ENCODE measurements at places on chromosomes 6 and 20. TPM values are rescaled to one million over a fixed set of nuclear protein-coding genes. Genes with fewer than 3 reads are reported as not detected.

DNA sequence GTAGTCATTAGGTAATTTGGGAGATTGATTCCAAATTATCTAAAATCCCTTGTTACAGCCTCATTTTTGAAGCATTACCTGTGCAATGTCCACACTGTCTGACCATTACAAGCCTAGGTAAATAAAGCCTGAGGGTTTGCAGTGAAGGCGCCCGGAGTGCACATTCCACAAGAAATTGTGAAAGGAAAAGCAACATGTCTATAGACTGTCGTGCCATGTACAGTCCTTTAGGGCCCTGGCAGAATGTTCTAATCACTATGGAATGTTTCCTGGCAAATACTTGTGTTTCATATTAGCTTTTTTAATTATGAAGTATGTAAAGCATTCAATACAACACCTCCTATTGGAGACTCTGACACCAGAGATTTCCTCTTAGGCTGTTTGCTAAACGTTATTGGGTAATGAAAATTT is 28.9 kb downstream of the PREP start:
- no peak for DNase-seq
- no peak overlapping the region for H3K4me3 ChIP-seq
- no peaks in the 10 kb centered on the region for H3K27me3 ChIP-seq
- H3K36me3 ChIP-seq, result peaks cover 56% of the 10 kb centered on the region
- H3K4me1 ChIP-seq, result no peaks in the 10 kb centered on the region

DNA sequence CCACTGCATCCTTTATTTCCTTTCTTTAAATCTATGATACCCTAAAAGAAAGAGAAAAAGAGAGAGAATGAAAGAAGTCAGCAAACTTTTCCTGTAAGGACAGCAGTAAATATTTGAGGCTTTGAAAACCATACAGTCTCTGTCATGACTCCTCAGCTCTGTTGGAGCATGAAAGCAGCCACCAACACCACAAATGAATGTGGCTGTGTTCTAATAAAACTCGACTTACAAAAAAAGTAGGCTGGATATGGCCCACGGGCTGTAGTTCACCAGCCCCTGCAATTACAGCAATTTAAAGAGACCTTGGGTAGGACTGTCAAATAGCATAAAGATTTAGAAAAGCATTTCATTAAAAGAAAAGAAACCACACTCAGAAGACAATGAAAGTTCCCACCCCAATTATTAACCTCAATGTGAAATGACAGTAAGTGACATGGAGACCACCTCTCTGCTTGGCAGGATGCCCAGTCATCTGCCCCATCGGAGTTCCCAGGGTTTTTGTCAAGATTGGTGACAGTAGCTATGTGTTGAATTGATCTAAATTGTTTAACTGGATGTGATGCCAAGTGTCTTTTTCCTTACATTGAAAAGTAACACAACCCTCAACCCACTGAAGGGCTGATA is 50.9 kb downstream of the TNFRSF21 start:
- DNase-seq, result no peak
- peaks cover 17% of the 10 kb centered on the region for H3K4me1 ChIP-seq
- H3K27ac ChIP-seq, result no peak overlapping the region
- H3K27me3 ChIP-seq, result no peaks in the 10 kb centered on the region

GRCh38 chr20:32789896-32790750 is 27.9 kb downstream of the DNMT3B start:
- no peak overlapping the region for H3K4me3 ChIP-seq
- peak overlapping the region; percentile 41 for H3K27ac ChIP-seq
- H3K4me1 ChIP-seq, result no peaks in the 10 kb centered on the region
- peak; percentile 93 for DNase-seq
- no peaks in the 10 kb centered on the region for H3K27me3 ChIP-seq

- H3K27ac ChIP-seq, result no peak overlapping the region
- no peak overlapping the region for H3K4me3 ChIP-seq
- no peaks in the 10 kb centered on the region for H3K36me3 ChIP-seq
Measured at GRCh38 chr20:54086507-54087039, 16.2 kb upstream of the BCAS1 start.

- DNase-seq, result no peak
- H3K27ac ChIP-seq, result no peak overlapping the region
- H3K4me3 ChIP-seq, result no peak overlapping the region
- H3K4me1 ChIP-seq, result no peaks in the 10 kb centered on the region
Measured at GRCh38 chr6:107221519-107221918, 106.2 kb upstream of the BEND3 start.

- DNase-seq, result no peak
- H3K4me3 ChIP-seq, result no peak overlapping the region
- H3K27ac ChIP-seq, result no peak overlapping the region
- H3K36me3 ChIP-seq, result peaks cover 75% of the 10 kb centered on the region
- no peaks in the 10 kb centered on the region for H3K27me3 ChIP-seq
- H3K4me1 ChIP-seq, result no peaks in the 10 kb centered on the region
Measured at GRCh38 chr6:37285861-37286311, 27.9 kb upstream of the TMEM217 start.

DNA sequence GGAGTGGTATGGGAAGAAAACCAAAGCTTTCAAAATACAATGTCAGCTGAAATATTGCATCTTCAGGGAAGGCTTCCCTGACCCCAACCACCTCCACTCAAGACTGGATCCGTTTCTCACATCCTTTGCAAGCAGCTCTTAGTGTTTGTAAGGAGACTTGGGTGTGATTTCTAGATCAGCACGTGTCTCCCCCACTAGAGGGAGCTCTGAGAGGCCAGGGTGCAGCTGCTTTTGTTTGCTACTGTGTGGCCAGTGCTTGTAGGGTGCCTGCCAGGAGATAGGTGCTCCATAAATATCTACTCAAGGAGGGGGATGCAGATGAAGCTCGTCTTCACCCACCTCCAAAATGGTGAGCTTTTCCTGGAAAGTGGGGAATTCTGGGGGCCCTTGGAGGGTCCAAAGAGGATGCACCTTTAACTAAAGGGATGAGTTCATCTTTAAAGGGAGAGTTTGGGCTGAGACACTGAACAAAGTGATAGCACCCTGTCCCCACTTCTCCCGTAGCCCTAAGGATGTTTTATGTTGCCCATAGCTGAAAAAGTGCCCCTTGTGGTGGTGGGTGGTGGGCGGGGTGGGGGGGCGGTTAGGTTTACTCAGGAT is 52.6 kb upstream of the MAFB start:
- H3K4me1 ChIP-seq, result no peaks in the 10 kb centered on the region
- DNase-seq, result peak; percentile 90
- H3K36me3 ChIP-seq, result no peaks in the 10 kb centered on the region
- no peak overlapping the region for H3K27ac ChIP-seq

DNA sequence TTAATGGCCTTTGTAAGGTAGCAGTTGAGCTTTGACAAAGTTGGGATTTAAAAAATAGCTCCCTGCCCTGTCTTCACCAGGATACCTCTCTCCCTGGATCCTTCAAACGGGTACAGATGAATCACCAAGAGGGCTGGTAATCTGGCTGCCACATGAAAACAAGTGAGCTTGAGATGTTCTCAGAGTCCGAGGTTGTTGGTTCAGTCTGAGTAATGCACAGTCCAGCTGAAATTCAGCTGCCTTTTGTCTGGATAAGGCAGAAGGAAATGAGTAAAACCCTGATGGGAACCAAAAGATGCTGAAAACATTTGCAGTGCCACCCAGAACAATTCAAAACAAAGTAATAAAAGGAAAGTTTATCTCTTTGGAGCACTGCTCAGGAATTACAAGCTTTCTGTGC is 86.8 kb downstream of the GJA1 start:
- peaks cover 11% of the 10 kb centered on the region for H3K4me1 ChIP-seq
- no peak overlapping the region for H3K4me3 ChIP-seq
- DNase-seq, result no peak
- peak overlapping the region; percentile 42 for H3K27ac ChIP-seq
- H3K27me3 ChIP-seq, result no peaks in the 10 kb centered on the region
- H3K36me3 ChIP-seq, result no peaks in the 10 kb centered on the region

GRCh38 chr6:97702248-97702647 is 419.2 kb upstream of the MMS22L start:
- no peak overlapping the region for H3K4me3 ChIP-seq
- no peaks in the 10 kb centered on the region for H3K27me3 ChIP-seq
- H3K27ac ChIP-seq, result no peak overlapping the region

DNA sequence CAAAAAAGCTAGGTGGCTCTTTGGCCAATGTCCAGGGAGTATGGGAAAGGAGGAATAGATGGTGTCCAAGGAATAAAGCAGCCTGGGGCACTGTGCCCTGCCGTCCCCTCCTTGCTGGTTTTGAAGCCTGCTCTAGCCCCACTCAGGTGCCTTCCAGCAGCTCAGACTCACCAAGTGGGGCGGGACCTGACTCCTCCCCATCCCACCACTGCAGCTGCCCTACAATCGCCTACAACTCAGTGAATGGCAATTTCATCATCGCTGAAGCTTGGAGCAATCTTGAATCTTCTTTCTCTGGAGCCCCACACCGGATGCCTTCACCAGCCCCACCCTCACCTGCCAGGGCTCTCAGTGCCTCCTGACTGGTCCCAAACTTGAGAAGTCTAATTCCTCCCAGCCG is 56.4 kb upstream of the NXT1 start:
- no peaks in the 10 kb centered on the region for H3K36me3 ChIP-seq
- no peak for DNase-seq
- no peak overlapping the region for H3K4me3 ChIP-seq
- H3K4me1 ChIP-seq, result peaks cover 9% of the 10 kb centered on the region
- no peak overlapping the region for H3K27ac ChIP-seq
- H3K27me3 ChIP-seq, result peaks cover 13% of the 10 kb centered on the region

The ULBP1 gene
- total RNA-seq, result 0.55 TPM

The TPD52L2 gene
- 68.5 TPM for total RNA-seq

The TSBP1 gene
- not detected for total RNA-seq

The DEFB124 gene
- not detected for total RNA-seq
